ENCODE measurements at places on chromosomes 3 and 15.

DNA sequence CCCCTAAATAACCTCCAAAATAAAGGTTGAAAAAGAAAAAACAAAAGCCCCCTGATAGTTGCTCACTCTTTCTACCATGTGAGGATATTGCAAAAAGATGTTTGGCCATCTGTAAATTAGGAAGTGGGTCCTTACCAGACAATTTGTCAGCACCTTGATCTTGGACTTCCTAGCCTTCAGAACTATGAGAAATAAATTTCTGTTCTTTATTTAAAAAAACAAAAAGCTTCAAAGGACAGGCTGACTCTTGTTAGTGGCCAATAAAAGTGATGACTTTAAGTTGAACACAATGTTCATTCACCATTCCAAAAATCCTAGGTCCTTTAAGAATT is 103.5 kb downstream of the CBLB start:
- DNase-seq: no peak

DNA sequence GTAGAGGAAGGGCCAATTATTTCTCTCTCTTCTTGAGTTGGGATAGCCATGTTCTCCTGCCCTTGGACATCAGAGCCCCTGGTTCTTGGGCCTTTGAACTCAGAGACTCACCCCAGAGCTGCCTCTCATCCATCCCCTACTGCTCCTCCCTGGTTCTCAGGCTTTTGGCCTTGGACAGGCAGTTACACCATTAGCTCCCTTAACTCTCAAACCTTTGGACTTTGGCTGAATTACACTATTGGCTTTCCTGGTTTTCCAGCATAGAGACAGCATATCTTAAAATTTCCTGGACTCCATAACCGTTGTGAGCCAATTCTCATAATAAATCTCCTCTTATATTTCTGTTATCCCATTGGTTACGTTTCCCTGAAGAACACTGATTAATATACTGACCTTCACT is 63.7 kb upstream of the CHL1 start:
- no peak for DNase-seq

DNA sequence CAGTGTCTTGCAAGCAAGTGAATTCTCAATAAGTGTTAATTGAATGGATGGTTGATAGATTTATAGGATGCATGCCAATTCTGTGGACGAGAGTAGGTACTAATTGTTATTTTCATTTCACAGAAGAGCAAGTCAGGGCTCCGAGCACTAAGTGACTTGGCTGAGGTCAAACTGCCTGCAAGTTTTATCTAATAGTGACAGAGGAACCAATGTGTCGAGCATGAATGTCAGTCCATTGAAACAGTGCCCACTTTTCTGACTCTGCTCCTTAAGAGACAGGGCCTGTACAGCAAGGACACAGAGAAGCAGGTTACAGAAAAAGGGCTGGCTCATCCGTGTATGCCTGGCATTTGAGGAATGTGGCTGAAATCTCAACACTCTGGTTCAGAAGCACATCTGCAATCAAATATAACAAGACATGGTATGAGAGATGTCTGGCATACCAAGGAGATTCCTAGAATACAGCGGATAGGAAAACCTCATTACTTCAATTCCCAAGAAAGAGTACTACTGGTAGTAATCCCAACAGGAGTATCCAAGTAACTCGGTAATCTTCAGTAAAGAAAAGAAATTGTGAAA is 6.0 kb upstream of the B3GNT5 start:
- DNase-seq: no peak

GRCh38 chr15:88890495-88890894 is 4.8 kb downstream of the HAPLN3 start:
- no peak for DNase-seq

DNA sequence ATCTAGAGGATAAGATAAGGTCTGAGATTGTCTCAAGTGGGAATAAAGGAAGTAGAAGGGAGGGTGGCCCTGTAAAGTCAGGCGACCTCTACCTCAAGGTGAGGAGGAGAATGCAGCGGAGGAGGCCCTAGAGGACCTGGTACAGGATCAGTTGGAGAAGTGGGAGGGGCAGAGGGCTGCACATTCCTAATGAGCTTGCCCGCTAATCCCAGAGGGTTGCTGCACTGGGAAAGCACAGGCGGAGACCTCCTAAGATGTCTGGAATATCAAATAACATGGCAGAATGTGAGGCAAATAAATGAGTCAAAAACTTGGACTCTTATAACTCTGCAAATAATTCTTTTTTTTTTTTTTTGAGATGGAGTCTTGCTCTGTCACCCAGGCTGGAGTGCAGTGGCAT is 30.2 kb upstream of the VPS8 start:
- DNase-seq: no peak

GRCh38 chr3:167854846-167855245 is 119.3 kb downstream of the SERPINI1 start:
- no peak for DNase-seq

- DNase-seq: no peak
Measured at GRCh38 chr15:47301481-47301880, 415.8 kb upstream of the SEMA6D start.

- DNase-seq: peak; percentile 71
Measured at GRCh38 chr3:119301662-119302061, 7.5 kb downstream of the ARHGAP31 start.

GRCh38 chr3:111415018-111415417 is 127.0 kb upstream of the CD96 start:
- DNase-seq: no peak

- DNase-seq: no peak
Measured at GRCh38 chr3:15367059-15367458, 34.7 kb upstream of the SH3BP5 start.

DNA sequence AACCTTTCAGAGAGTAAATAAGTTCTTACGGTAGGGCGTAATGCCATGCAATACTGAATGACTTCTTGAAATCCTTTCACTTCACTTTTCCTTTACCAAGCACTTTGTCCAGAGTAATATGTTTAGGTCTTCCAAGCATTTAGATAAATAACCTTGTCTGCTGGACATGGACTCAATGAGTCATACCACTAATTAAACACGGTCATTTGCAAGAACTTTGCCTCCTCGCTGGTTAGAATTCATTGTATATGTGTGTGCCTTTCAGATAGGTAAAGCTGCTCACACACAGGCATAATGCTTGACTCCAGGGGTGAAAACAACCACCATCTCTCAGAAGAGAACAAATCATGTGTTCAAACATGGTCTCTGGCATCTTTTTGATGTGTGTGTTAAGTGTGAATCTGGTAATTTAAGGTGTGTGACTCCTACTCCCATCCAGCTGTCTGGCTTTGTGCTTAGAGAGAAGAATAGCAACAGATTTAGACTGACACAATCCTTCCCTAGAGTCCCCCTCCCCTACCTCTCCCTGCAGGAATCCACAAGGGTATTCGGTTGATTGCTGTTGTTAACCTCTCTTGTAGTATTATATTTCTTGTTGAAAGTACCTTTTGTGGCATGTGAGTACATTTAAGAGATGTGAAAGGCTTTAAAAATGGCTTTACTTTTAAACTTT is 419.0 kb downstream of the CNTN4 start:
- no peak for DNase-seq

DNA sequence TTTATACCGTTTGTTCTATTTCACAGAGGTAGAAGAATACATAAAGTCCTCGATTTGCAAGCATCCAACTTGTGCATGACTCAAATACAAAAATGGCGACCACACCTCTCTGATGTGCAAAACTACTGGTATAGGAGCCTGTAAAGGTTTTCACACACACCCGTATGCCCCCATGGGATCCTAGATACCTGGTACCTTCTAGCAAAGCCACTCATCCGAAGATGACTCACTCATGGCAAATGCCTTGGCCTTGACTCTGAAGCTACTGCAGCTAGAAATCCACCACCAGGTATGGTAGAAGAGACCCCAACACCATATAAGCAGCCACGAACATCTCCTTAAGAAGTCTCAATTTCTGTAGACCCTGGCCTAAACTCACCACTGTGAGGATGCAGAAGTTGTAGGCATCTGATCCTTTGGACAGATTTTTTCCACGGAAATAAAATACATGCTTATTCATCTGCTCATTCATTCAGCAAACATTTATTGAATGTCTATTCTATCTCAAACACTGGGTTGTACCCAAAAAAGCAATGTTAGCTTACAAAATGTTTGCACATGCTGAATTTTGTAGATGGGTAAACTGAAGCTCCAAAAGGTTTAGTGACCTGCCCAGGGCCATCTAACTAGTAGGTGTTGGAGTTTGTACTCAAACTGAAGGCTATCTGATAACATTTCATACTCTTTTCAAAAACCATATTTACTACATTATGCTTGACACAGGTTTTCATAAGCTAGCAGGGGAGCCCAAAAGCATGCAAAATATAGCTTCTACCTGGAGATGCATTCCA is 158.8 kb downstream of the RORA start:
- no peak for DNase-seq

- DNase-seq: no peak
Measured at GRCh38 chr15:82020625-82021394, 25.0 kb downstream of the MEX3B start.

- no peak for DNase-seq
Measured at GRCh38 chr3:171745577-171746319, 64.5 kb downstream of the PLD1 start.

Measured in suppressor macrophage treated with lipopolysaccharide for 4 hours (primary cell).